Spinal cord (tissue), 10 donors: ENCODE measurements at places on chromosomes 12 and 14. TPM values are rescaled to one million over a fixed set of nuclear protein-coding genes. Genes with fewer than 3 reads are reported as not detected.
A peak's percentile ranks its signal among the peaks of the same experiment; 100 is the strongest.

- H3K4me1 ChIP-seq, result no peaks in the 10 kb centered on the region
- H3K27me3 ChIP-seq, result no peaks in the 10 kb centered on the region
- H3K4me3 ChIP-seq, result no peak overlapping the region
- DNase-seq, result no peak
Observed at GRCh38 chr12:26935636-26936378, 2.0 kb downstream of the INTS13 start.

DNA sequence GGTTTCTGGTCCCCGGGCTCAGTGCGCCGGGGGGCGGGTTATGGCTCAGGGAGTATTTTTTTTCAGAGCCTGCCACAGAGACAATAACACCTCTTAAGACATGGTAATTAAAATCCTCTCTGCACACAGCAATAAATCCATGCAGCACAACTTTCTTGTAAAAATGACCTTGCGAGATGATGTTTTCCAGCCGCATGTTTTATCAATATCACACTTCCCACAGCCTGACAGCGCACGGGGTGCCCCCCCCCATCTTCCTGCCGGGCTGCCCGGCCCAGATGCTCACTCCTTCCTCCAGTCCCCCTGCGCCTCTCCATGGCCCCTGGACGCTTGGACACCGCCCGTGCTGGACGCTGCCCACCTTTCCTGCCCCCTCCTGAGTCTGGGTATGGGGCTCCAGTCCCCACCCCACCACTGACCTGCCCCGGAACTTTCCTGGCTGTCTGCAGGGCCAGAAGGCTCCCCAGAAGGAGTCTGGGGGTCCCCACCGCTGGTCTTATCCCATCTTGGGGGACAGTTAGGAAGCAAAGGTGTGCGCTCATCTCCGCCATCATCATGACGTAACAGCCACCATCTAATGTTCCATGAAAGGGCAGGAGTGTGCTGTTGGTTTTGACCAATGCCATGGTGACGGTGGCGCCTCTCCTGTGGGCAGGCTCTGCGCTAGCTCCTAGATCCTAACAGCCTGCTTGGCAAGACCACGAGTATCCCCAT, 182.9 kb downstream of the KIF26A start:
- no peak overlapping the region for H3K4me3 ChIP-seq
- no peak overlapping the region for H3K27ac ChIP-seq
- no peaks in the 10 kb centered on the region for H3K36me3 ChIP-seq
- DNase-seq, result no peak
- peaks cover 6% of the 10 kb centered on the region for H3K27me3 ChIP-seq
- peaks cover 48% of the 10 kb centered on the region for H3K4me1 ChIP-seq

DNA sequence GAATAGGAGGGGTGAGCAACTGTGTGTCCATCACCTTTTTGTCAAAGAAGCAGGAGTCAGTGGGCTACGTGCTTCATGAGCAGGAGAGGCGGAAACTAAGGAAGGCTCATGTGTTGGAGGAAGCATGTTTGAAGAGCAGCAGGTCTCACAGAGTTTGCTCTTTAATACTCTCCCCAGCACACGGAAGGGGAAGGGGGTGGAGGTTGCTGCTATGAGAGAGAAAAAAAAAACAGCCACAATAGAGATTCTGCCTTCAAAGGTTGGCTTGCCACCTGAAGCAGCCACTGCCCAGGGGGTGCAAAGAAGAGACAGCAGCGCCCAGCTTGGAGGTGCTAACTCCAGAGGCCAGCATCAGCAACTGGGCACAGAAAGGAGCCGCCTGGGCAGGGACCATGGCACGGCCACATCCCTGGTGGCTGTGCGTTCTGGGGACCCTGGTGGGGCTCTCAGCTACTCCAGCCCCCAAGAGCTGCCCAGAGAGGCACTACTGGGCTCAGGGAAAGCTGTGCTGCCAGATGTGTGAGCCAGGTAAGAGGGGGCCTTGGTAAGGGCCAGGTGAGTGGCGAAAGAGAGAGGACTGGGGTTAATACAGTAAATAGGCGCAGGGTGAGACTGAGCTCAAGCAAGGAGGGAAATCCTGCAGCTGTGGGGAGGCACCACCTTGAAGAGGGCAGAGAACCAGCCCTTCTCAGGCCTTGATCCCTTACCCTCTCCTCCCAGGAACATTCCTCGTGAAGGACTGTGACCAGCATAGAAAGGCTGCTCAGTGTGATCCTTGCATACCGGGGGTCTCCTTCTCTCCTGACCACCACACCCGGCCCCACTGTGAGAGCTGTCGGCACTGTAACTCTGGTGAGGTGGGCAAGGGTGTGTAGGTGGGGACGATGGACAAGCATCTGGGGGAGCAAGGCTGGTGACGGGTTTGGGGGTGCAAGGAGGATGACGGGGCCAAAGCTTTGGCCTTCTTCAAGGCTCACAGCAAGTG, at the start of gene CD27:
TSS of gene CD27 (plus strand) at position 252 of the 985 bp plus-strand sequence. CDS start at position 393, 141 bp downstream.
- DNase-seq, result no peak
- no peak within 1 kb of the TSS for H3K4me3 ChIP-seq
- H3K4me1 ChIP-seq, result peaks cover 3% of the 10 kb centered on the region
- H3K36me3 ChIP-seq, result peaks cover 19% of the 10 kb centered on the region
- no peaks in the 10 kb centered on the region for H3K27me3 ChIP-seq
- no peak within 1 kb of the TSS for H3K27ac ChIP-seq

DNA sequence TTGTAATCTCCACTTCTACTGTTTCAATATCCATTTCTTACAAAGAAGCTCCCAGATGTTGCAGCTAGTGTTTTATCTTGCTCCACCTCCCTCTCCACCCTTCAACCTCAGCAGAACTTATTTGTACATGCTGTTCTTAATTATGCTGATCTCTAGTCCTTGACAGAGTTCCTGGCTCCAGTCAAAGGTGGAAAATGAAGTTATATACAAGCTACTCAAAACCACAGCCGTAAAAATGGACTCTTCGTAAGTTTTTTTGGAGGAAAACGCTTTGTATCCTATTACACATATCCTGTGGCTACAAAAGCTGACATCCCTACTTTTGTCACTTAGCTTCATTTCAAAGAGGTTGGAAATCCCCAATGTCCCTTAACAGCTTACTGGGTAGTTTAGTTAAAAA, 1.3 kb downstream of the CLEC1A start:
- H3K4me3 ChIP-seq, result peak overlapping the region; percentile 16
- DNase-seq, result no peak
- H3K36me3 ChIP-seq, result no peaks in the 10 kb centered on the region
- H3K27me3 ChIP-seq, result no peaks in the 10 kb centered on the region

- no peak overlapping the region for H3K4me3 ChIP-seq
- H3K27ac ChIP-seq, result no peak overlapping the region
- DNase-seq, result no peak
- H3K4me1 ChIP-seq, result no peaks in the 10 kb centered on the region
- peaks cover 10% of the 10 kb centered on the region for H3K36me3 ChIP-seq
- no peaks in the 10 kb centered on the region for H3K27me3 ChIP-seq
Observed at GRCh38 chr12:95037906-95038305, 34.4 kb upstream of the NDUFA12 start.

The KRT80 gene
- polyA plus RNA-seq, result not detected

DNA sequence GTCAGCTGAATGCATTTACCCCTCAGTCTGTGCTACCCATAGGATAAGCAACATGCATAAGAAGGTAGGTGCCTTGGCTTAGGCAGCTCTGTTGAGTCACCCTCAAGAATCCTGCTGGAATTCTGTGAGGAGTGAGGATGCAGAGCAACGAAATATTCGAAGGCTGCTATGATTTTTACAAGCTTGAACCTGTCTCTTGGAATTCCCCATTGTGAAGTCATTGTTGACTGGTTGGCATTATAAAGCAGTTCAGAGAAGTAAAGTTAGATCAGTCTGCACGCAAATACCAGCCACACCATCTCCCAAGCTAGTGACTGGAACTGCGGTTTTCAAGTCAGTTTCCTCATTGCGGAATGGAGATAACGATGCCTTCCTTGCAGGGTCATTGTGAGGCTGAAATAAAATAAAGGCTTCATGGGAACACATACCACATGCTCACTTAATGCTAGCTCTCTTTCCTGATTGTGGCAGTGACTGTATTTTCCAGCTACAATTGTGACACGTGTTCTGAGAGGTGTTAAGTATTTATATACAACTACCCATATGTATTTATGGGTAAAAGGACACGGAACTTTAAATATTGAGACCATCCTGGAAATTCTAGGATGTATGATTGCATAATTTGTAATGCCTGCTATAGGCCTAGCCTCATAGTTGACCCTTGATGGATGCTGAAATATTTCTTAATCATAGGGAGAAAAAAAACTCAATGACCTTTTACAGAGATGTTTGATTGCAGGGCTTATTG, 96.7 kb downstream of the ETV6 start:
- H3K4me3 ChIP-seq, result no peak overlapping the region
- peaks cover 6% of the 10 kb centered on the region for H3K4me1 ChIP-seq
- H3K36me3 ChIP-seq, result no peaks in the 10 kb centered on the region
- H3K27ac ChIP-seq, result no peak overlapping the region
- no peaks in the 10 kb centered on the region for H3K27me3 ChIP-seq
